ENCODE measurements at places on chromosomes 7 and 10.

GRCh38 chr7:140983802-140984201 is 30.9 kb downstream of the MRPS33 start:
- peak; percentile 14 for DNase-seq

GRCh38 chr7:47373871-47374451 is 207.9 kb downstream of the TNS3 start:
- DNase-seq: no peak

DNA sequence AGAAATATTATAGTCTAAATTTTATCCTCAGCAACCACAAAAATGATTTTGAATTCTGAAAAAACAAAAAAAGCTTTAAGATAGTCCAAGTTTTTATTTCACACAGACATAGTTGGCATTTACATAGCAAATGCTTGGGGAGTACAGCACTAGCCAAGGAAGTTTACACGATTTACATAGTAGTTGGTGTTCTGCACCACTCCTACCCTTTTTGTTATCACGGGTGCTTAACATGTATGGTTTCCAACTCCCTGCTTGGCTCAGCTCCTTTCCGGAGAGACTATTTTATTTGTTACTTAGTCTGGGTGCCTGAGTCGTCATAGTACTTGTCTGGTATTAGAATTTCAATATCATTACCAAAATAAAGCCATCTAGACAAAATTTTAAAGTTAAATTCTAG is 8.8 kb upstream of the GHRHR start:
- no peak for DNase-seq

GRCh38 chr7:114785496-114785895 is 136.4 kb upstream of the MDFIC start:
- no peak for DNase-seq

DNA sequence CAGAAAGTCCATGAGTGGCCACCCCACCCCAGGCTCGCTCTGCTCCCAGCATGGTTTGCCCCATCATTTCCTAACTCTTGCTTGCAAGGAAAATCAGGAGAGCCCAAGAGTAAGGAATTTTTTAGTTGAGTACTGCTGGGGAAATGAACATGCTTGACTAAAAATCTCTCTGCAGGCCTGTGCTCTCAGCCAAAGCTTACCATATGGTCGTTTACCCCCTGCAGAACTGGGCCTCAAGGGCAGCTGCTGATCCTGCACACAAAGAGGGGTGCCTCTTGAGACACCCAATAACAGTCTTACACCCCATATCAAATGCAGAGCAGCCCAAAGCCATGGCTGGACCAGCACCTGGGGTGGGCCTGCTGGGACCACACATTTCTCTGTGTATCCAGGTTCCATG is 183.2 kb downstream of the CXCL12 start:
- no peak for DNase-seq

- DNase-seq: no peak
Observed at GRCh38 chr7:25148772-25149575, 23.9 kb upstream of the CYCS start.

- no peak for DNase-seq
Observed at GRCh38 chr7:30364773-30365172, 80.4 kb downstream of the ZNRF2 start.

DNA sequence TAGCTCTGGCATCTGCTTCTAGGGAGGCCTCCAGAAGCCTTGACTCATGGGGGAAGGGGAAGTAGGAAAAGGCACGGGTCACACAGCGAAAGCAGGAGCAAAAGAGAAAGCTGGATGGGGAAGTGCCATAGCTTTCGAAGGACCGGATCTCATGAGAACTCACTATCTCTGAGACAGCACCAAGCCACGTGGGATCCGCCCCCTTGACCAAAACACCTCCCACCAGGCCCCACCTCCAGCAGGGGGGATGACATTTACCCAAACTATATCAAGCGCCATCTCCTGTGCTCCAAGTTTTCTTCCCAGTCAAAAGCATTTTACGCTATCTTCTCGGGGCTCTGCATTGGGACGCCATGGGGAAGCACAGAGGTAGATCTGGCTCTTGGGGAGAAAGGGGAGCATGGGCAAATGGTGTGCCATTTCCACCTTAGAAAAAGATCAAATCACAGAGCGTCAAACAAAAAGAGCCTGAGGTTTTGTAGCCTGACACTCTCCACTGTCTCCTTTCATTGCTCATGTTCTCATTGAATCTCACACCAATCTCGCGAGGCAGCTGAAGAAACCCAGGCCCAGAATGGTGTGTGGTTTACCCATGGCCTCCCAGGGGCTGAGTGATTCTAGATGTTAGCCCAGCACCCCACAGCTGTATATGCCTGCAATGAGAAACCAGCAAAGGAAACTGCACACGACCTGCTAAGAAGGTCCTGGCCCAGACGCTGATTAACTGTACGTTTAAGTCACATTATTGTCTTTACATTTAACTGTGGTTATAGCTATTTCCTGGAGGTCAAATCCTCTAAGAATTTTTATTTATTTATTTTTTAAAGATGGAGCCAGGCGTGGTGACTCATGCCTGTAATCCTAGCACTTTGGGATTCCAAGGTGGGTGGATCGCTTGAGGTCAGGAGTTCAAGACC is 8.1 kb upstream of the OLAH start:
- no peak for DNase-seq

DNA sequence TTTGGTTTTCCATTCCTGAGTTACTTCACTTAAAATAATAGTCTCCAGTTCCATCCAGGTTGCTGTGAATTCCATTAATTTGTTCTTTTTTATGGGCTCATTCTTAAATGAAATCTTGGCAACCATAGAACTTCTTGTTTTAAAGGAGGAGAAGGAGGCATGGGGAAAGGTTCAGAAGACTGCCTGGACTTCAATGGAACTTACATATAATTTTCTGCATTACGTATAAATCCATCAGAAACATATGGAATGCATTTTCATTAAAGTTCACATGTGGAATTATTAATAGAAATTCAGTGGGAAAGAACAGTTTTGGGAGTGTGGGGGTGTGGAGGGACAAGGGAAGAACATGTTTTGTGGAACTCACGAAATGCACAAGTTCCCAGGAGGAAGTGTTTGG is 176.6 kb upstream of the PRKCQ start:
- no peak for DNase-seq

DNA sequence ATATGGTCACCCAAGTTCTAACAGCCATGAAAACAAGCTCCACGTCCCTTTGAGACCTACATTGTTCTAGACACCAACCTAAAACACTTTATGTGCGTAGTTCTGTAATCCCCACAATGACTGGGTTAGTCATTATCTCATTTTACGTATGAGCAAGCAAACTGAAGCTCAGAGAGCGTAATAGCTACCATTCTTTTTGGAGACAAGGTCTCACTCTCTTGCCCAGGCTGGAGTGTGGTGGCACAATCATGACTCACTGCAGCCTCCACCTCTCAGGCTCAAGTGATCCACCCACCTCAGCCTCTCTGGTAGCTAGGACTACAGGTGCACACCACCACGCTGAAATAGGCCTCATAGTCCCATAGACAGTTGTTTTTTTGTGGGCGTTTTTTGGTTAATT is 10.5 kb downstream of the DAGLB start:
- DNase-seq: peak; percentile 64

- no peak for DNase-seq
Observed at GRCh38 chr10:33273295-33274002, 61.0 kb downstream of the NRP1 start.

DNA sequence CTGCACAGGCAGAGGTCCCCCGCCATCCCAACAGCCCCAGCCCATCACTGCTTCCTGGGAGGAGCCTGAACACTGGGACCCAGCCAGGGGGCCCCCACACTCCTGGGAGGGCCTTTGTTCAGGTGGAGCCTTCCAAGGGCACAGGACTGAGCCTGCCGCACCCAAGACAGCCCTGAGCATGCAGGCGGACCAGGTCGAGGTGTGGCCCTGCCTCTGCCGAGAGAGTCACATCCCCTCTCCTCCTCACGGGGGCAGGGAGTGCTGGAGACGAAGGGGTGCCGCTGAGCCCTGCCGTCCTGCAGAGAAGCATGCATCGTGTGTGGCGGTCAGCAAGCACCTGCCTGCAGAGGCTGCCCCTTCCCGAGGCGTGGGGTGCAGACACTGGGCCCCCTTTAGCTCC is 7.3 kb upstream of the MAFK start:
- DNase-seq: no peak

- no peak for DNase-seq
Observed at GRCh38 chr7:137943132-137943551, 58.7 kb downstream of the CREB3L2 start.

DNA sequence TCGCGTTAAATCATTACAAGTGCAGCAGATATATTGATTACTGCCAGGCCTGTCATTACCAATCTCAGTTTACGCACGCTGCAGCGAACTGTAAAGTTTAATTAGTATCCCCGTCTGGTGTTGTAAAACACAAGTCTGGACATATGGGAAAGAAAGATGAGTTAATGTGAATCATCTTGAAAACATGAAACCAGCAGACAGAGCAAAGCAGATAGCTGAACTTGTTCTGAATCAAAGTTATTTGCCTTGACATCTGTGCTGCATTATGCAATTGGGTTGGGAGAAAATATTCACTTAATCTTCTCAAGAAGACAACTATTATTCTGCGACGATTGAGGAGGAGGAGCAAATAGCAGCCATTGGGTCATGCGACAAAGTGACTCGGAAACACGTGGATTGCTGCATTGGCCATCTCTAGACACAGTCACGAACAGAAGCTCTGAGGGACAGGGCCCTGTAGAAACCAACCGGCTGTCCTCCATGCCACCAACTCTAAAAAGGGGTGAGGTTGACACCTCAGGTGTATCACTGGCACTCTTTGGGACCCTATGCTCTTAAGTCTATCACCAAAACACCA is 156.3 kb upstream of the C7orf33 start:
- no peak for DNase-seq
